ENCODE measurements at places on chromosomes 5 and 9.

- no peak for DNase-seq
Observed at GRCh38 chr9:127833555-127833954, 20.9 kb downstream of the ENG start.

DNA sequence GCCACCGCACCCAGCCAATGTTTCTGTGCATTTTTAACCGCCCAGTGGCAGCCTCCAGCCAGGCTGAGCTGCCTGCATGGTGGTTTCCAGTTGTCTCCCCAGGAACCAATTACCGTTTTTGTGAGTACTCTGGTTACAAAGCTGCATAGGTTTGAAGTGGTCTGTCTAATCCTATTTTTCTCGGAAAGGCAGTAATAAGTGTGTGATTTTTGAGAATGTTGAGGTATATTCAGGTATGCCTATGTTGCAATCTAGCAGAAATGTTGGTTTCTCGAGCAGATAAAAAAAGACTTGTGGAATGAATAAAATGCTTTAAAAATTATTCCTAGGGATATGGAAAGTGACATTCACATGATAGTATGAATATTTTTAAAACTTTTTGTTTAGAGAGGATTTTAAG, 41.5 kb upstream of the ANKH start:
- DNase-seq = no peak

DNA sequence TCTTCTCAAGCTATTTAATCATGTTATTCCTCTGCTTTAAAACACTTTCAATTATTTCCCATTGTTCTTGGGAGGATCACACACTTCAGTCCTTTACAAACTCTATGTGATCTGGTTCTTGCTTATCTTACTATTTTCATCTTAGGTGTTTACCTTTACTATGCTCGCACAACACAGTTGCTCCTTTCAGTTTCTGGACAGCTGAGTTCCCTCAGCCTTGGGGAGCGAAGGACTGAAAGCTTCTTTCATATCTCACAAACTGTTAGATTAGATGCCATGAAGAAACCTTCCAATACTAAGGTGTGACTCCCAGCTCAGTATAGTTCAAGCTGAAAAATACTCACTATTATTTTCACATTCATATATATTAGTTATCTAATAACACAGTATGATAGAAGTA, 117.9 kb downstream of the CDC42SE2 start:
- DNase-seq = no peak

GRCh38 chr9:109107402-109108240, 12.1 kb downstream of the TMEM245 start:
- no peak for DNase-seq

DNA sequence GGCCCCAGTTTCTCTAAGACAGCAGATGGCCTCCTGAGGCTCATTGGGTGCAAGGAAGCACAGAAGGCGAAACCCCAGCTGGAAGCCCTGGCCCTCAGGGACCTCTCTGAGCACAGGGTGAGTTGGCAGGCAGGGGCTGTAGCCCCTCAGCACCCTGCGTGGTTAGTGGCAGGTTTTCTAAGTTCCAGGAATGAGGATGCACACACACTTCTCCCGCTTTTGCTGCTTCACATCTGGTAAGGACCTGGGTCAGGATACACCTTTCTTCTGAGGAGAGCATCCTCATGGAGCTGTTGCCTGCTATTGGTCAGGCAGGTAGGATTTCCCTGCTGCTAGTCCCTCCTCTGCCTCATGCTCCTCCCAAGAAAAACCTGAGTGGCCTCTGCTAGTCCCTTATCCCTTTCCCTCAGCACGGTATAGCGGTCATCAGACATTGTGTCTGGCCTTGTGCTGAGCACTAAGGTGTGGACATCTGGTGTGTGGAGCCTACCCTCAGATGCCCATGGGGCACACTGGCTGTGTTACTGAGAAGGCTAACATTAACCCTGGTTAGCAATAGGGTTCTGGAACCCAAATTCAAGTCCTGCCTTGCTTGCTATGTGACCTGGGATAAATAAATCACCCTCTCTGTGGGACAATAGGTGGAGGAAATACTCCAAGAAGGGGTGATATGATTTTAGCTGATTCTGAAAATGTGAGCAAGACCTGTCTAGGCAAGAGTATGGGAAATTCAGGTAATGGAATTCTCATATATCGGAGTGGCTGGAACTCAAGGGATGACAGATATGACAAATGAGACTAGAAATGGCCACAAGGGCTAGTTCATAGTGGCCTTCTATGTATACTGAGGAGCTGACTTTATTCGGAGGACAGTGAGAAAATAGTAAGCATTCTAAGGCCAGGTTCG, 1.6 kb downstream of the SLC22A4 start:
- DNase-seq = no peak

DNA sequence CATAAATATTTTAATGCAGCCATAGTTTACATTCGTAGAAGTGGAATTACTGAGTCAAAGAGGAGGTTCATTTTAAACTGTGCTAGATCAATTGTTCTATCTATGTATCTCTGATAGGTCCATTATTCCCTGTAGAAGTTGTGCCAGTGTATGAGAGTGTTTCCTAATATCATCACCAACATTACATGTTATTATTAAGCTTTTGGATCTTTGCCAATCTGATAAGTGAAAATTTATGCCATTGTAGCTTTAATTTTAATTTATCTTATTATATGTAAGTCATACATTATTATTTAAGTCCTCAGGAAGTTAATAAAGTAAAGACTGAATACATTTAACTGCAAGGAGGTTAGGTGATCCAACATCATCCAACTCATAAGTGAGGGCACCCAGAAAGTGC, 10.9 kb upstream of the GAS1 start:
- DNase-seq = no peak

- no peak for DNase-seq
Observed at GRCh38 chr5:61069150-61069549, 93.1 kb downstream of the SMIM15 start.

GRCh38 chr5:53368516-53368915, 111.9 kb upstream of the FST start:
- DNase-seq = no peak

DNA sequence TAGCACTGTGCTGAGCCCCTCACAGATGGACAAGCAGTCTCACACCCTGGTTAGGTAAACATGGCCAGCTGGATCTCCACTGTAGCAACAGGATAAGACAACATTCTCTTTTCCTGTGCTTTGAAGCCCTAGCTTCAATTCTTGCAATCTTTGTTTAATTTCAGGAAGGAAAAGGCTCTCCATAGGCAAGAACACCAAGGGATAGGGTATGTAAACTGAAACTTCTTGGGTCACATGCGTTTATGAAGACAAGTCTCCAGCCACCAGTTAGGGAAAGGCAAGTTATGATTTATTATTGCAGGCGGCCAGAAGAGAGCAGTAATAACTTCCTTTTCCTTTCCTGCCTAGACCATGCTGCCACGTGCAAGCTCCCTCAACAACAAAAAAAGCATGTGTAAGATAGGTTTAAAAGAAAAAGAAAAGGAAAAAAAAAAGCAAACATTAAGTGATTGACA, 50.1 kb upstream of the POU5F2 start:
- DNase-seq = no peak

DNA sequence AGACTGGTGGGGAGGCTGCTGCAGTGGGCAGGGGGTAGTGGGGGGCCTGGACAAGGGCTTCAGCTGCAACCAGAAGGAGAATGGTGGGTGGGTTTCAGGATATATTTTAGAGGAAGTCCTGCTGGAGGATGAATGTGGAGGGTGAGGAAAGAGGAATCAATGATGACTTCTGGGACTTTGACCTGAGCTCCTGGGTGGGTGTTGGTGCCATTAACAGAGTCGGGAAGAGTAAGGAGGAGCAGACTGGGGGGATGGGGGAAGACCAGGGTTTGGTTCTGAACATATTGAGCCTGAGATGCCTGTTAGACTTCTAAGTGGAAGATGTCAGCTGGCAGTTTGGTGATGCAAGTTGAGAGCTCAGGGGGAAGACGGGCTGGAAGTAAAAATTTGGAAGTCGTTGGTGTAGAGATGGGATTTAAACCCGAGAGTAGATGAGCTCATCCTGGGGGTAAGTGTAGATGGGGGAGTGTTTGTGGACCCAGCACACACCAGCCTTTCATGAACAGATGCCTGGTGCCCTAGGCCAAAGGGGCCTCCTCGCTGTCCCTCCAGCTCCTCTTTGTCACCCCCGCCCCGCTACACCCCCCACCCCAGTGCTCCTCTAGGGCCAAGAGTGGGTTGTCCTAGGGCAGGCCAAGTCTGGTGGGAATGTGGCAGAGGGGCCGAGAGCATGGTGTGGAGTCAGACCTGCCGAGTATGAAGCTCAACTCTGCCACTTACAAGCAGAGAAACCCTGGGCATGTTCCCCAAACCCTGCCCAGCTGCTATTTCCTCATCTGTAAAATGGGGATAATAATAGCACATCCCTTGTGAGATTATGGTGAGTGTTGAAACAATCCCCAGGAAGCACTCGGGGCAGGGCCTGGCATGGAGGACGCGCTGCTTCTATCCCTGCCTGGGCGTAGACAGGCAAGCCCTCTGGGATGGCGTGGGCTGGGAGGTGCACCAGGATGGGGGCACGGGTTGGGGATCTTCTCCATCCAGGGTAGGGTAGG, 4.0 kb downstream of the DNM1 start:
- DNase-seq = no peak

GRCh38 chr9:104795857-104796256, 31.9 kb downstream of the NIPSNAP3B start:
- DNase-seq = no peak

GRCh38 chr5:59317774-59318205, 575.7 kb downstream of the PDE4D start:
- no peak for DNase-seq

DNA sequence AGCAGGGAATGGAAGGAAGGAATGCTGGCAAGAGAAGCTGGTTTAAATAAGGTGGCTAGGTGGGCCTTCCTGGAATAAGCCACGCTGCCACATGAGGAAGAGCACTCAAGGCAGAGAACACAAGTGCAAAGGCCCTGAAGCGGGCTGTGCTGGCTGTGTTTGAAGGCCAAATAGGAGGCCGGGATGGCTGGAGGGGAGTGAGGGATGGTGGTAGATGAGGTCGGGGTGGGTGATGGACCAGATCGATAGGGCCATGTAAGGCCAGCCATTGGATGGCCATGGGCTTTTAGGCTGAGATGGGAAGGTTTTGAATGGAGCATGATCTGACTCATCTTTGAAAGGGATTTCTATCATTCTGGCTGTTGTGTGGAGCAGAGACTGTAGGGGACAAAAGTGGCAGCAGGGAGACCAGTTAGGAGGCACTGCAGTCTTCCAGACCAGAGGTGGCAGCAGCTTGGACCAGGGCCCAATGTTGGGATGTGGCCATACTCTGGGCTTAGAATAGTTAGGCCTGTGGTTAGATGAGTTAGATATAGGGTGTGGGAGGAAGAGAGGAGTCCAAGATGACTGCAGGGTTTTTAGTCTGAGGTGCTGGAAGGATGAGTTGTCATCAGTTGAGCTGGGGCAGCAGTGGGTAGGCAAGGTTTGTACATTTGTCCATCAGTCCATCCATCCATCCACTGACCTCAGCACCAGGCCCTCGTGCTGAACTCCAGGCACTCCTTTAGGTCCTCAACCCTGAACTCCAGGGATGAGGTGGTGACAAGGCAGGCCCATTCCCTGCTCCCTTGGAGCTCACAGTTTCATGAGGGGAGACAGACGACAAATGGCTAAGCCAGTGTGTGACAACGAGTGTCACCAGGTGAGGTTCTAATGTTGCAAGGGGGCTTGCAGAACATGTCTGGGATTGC, 30.3 kb downstream of the NDST1 start:
- DNase-seq = no peak

DNA sequence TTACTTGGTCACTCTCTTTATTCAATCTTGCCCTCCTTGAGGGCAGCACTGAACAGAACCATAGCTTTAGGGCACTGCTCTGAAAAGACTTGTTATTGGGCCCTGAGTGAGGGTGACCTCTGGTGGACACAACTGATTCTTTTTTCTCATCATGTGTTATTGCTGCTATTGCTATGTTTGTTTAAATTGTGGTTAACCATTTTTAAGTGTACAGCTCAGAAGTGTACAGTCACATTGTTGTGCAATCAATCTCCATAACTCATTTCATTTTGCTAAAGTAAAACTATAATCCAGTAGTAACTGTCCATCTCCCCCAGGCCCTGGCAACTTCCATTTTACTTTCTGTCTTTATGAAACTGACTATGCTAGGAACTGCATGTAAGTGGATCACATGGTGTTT, 351.1 kb upstream of the RIOK2 start:
- DNase-seq = no peak

DNA sequence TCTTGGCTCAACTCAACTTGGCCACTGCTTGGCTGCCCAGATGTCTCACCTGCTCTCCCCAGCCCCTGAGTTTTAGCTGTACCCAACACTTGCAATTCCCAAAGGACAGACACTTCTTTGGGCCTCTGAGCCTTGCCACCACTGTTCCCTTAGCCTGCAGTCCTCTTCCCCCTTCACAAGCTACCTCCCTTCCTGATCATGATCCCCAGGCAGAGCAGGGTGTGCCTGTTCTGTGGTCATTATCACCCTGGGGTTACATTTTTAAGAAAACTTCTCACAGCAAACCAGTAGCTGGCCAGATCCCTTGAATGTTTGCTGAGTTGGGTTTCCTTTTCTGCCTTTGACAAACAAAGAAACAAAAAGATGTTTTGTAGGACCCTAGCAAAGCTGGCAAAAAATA, 87.5 kb upstream of the PRRC1 start:
- no peak for DNase-seq

GRCh38 chr9:121892706-121893105, 200.4 kb downstream of the TTLL11 start:
- DNase-seq = no peak

DNA sequence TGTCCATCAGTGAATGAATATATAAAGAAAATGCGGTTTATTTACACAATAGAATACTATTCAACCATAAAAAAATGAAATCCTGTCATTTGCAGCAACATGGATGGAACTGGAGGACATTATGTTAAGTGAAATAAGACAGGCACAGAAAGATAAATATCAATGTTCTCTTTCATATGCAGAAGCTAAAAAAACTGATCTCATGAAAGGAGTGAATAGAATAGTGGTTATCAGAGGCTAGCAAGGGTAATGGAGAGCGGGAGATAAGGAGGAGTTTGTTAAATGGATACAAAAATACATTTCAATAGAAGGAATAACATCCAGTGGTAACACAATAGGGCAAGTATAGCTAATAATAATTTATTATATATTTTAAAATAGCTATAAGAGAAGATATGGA, 65.0 kb downstream of the AGTPBP1 start:
- no peak for DNase-seq

- DNase-seq = peak; percentile 65
Observed at GRCh38 chr5:159207686-159208513, 1.5 kb downstream of the RNF145 start.

Measured in stimulated activated CD4-positive, alpha-beta T cell treated with anti-CD3 and anti-CD28 coated beads, Interleukin-15, amount 100 ng/mL, for 1 hour (primary cell).